SW480 (cell line): ENCODE measurements at places on chromosomes 16 and 17.

- DNase-seq = no peak
Measured at GRCh38 chr17:43928609-43929008, 13.7 kb downstream of the PPY start.

DNA sequence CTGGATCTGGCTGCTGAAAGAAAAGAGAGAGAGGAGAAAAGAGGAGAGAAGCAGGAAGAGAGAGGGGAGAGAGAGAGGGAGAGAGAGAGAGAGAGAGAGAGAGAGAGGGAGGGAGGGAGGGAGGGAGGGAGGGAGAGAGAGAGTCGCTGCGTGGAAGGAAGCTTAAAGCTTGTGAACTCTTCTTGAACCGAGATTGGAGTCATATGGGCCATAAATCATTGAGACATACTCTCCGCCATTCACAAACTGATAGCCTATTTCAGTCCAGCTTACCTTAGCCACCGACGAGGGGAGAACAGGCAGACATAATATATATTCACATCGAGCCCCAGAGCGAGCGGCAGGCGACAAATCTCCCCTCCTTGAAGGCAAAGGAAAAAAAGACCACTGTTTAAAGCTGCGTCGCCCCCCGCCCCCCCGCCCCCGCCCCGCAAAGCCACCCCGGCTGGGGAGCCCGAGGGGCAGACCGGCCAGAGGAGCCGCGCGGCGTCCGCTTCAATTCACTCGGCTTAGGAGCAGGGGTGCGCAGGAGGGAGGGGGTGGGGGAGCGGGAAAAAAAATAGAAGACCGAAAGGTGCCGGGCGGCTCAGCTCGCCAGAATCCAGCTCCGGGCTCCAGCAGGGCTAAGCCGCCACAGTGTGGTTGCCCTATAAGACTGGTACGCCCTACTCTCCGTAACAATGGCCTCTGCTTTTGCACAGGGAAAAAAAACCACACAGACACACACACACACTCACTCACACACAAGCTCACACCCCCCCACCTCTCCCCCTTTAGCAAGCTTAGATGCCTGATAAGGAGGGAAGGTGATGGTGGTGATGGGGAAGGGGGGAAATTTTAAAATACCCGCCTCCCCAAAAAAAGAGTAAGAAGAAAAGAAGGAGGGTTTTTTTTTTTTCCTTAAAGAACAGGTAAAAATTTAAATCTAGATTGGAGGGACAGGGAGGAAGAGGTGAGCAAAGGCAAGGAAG lies 10.6 kb upstream of the HOXB2 start:
- DNase-seq = no peak

DNA sequence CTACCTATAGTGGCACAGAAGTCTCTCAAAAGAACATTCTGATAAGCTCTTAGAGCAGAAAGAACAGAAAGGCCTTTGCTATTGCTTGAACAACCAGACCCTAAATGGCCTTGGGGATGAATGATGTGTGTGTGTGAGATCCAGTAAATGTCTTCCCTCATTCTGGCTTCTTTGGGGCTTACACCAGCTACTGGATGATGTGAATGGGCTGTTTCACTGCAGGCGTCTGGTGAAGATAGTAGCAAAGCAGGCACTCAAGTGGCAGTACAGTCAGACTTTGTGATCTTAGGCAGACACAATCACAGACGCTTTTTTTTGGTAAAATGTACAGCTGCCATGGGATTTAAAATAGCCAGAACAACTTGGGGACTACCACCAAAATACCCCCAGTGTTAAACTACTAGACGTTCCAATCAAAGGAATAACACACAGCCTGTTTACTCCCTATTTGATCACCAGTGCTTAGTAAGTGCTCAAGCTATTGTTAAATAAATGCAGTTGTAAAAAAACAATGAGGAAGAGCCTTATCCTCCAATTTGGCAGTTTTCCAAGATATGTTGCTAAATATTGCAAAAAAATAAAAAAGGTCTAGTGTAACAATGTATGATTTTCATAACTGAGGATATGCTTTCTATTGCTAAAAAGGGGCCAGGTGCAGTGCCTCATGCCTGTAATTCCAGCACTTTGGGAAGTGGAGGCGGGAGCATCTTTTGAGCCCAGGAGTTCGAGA lies 17.9 kb downstream of the NDUFAB1 start:
- no peak for DNase-seq

GRCh38 chr16:85945424-85945751 lies 46.4 kb downstream of the IRF8 start:
- no peak for DNase-seq

GRCh38 chr17:80753685-80754345 lies 209.2 kb downstream of the RPTOR start:
- DNase-seq = no peak
